ENCODE measurements at places on chromosomes 13 and 19. TPM values are rescaled to one million over a fixed set of nuclear protein-coding genes. Genes with fewer than 3 reads are reported as not detected.

GRCh38 chr19:51916167-51916566 lies 11.1 kb upstream of the ZNF613 start:
- no peak for DNase-seq

DNA sequence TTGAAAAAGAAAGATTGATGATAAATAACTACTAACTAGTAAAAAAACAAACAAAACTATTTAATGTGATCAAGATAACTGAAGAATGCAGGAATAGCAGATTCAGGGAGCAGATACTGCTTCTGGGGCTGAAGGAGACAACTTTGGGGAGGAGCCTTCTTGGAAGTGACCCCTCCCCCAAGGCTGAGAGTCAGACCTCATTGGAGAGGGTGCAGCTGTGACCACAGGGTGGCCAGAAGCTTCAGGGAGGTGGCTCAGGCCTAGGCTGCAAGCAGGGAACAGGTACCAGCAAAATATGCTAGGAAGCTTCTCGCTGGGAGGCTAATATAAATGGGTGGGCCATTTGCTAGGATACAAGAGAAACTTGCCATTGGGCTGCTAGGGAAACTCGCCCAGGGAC lies 149.9 kb downstream of the MYO16 start:
- DNase-seq: no peak

DNA sequence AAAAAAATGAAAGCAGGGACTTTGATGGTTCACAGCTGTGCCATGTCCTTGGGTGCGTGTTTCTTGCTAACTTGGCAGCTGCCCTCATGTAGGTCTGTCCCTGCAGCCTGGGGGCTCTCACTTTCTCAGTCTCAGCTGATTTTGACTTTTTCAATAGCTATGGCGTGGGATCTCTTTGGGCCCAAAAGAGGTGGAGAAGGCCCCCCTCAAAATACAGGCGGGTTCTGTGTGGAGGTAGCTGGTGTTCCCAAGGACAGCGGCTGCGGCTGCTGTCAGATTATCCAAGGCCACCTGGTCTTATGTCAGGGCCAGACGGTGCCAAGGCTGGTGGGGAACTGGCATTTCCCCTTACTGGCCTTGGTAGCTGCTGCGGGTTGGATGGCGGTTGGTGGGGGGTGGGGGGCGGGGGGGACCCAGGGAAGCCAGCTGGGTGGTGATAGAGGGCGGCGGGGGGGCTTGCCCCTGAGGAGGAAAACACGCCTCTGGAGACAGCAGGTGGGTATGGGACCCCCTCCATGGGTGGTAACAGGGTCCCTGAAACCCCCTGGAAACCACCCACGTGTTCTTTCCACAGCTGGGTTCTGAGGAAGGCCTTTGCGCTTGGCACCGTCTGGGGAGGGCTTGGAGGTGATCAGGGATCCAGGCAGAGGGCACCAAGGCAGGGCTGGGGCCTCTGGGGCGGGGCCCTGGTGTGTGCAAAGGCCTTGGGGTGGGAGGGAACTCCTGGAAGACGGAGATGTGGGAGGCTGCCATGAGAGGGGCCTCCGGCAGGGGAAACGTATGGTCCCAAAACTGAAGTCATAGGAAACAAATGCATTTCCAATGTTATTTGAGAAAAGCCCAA lies 4.1 kb downstream of the TIMM13 start:
- DNase-seq: no peak

GRCh38 chr19:1691589-1692290 lies 39.3 kb upstream of the TCF3 start:
- no peak for DNase-seq

DNA sequence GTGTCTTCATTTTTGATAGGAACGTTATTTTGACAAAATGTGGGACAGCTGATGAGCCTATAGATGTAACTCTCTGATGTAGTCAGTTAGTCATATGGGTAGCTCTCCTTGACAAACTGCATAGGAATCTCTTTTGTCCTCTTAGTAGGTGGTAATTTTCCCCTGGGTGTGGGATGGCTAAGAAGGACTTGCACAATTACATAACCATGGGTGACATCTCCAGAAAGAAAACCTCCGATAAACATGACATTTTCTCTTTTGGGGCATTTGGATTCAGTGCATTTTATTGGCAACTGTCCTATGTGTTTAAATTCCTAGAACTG lies 41.8 kb downstream of the IGFL3 start:
- no peak for DNase-seq

- no peak for DNase-seq
Measured at GRCh38 chr19:10412257-10412977, 7.9 kb upstream of the PDE4A start.

- DNase-seq: no peak
Measured at GRCh38 chr13:45336025-45336800, 4.8 kb downstream of the TPT1 start.

DNA sequence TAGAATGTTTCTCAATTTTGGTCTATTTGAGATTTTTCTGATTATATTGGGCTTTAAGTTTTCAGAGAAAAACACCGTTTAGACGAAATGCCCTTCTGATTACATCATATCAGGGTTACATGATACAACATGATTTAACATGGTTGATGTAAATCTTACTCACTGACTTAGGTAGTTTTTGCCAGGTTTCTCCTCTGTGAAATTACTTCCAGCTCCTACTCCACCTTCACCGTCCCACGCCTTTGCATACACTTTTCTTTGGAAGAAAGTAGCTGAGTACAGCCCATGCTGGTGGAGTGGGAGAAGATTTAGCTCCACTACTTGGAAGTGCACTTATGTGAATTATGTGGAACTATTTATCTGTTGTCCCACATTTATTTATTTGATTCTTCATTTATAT lies 433.2 kb upstream of the KLHL1 start:
- DNase-seq: no peak

The C19orf67 gene
- total RNA-seq: 0.39 TPM

The SELENOV gene
- total RNA-seq: not detected

The ERICH6B gene
- total RNA-seq: not detected

The PSG2 gene
- not detected for total RNA-seq

The FFAR2 gene
- total RNA-seq: not detected

The ZNF429 gene
- total RNA-seq: 13.3 TPM

The DKKL1 gene
- not detected for total RNA-seq

The MCF2L gene
- total RNA-seq: 8.7 TPM

The EBI3 gene
- 14.5 TPM for total RNA-seq

The FARP1 gene
- total RNA-seq: 0.40 TPM

Measured in activated CD4-positive, alpha-beta T cell treated with anti-CD3 and anti-CD28 coated beads for 36 hours (primary cell).